ENCODE measurements at places on chromosomes 2 and 18. TPM values are rescaled to one million over a fixed set of nuclear protein-coding genes. Genes with fewer than 3 reads are reported as not detected.

Gene PJVK
- 2.3 TPM for total RNA-seq

Gene CHRNG
- total RNA-seq, result not detected

Gene LIPG
- 10.2 TPM for total RNA-seq

Gene TANC1
- total RNA-seq, result 60.4 TPM

DNA sequence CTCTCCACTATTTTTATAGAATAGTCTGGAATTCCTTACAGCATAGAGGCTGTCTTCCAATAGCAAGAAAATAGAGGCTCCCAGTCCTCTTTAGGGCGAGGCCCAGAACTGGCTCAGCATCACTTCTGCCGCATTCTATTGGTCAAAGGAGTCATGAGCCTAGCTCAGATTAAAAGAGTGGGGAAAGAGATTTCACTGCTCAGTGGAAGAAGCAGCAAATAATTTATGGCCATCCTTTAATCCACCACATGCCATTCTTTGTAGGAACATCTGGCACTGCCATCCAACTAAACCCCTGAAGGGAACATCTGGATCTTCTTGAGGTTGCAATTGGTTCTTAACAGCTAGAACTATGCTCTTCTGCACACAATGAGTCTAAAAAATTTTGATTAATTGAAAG, 43.4 kb upstream of the NEUROD1 start:
- no peak for DNase-seq

GRCh38 chr2:19710230-19710629, 191.6 kb downstream of the TTC32 start:
- no peak for DNase-seq

- no peak for DNase-seq
Observed at GRCh38 chr2:96320728-96321622, 4.1 kb upstream of the ITPRIPL1 start.

DNA sequence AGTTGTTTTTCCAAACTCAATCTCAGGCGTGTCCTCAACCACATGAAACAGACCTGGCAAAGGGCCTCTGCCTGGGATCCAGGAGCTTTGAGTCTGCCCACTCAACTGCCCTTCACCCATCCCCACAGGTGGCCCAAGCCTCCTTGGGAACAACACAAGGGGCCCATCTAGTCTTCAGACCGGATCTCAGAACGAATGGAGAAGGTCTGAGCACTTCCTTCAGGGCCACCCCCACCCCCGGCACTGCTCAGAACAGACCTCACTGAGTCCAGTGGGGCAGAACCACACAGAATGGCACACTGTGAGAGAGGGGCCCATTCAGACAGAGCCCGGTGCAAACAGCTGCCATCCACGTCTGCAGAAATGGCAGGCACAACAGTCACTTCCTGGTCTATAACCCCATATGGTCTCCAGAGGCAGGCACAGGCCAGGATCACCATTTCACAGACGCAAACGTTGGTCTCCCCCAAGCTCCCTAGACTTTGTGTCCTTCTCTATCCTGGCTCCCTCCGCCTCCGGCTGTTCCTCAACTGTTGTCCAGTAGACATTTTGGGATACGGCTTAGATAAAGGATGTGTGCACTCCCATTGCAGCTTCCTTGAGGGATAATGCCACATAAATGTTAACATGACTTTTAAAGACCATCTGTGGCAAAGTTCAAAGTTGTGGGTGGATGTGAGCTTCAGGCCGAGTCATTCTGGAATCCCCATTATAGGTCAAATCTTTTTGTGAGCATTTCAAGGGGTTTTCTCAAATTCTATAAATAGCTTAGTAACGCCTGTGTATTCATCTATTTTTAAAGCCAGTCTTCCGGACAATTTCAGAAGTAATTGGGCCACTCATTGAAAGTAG, 149.7 kb downstream of the SMAD7 start:
- peak; percentile 34 for DNase-seq

GRCh38 chr2:229920011-229920641, 1.7 kb downstream of the TRIP12 start:
- no peak for DNase-seq

- peak; percentile 68 for DNase-seq
Observed at GRCh38 chr2:220687231-220687843, 884.8 kb downstream of the EPHA4 start.

- no peak for DNase-seq
Observed at GRCh38 chr18:78528411-78529258, 451.0 kb upstream of the SALL3 start.

DNA sequence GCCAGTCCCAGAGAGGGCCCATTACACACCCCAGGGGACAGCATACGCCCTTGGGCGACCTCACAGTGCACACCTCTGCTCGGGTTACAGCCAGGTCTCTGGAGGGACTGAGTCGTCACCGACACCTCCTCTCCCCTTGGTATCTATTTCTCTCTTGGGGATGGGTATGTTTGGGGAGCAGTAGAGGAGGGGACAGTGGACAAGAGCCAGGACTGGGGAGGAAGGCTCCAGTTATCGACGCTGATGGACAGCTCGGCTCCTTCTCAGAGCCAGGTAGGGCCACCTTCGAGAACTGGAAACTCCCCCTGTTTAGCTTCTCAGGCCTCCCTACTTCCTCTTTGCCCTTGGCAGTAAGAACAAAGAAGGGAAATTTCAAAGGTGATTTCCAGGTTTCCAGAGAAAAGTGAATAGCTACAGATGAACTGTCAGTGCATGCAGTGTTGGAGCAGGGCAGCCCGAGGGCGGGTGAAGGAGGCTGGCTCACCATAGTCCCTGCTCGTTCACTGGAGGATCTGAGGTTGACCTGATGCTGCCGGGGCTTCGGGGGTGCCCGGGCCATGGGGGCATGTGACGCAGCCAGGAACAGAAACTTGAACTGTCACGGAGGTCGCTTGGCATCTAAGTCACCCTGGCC, 4.4 kb upstream of the SEMA4C start:
- no peak for DNase-seq

- DNase-seq, result no peak
Observed at GRCh38 chr18:43405097-43405496, 127.8 kb upstream of the SYT4 start.

GRCh38 chr2:161104054-161104553, 56.1 kb upstream of the TANK start:
- DNase-seq, result no peak

GRCh38 chr2:13660231-13660630, 943.5 kb downstream of the TRIB2 start:
- no peak for DNase-seq

GRCh38 chr2:205675861-205676516, 6.3 kb upstream of the NRP2 start:
- no peak for DNase-seq

DNA sequence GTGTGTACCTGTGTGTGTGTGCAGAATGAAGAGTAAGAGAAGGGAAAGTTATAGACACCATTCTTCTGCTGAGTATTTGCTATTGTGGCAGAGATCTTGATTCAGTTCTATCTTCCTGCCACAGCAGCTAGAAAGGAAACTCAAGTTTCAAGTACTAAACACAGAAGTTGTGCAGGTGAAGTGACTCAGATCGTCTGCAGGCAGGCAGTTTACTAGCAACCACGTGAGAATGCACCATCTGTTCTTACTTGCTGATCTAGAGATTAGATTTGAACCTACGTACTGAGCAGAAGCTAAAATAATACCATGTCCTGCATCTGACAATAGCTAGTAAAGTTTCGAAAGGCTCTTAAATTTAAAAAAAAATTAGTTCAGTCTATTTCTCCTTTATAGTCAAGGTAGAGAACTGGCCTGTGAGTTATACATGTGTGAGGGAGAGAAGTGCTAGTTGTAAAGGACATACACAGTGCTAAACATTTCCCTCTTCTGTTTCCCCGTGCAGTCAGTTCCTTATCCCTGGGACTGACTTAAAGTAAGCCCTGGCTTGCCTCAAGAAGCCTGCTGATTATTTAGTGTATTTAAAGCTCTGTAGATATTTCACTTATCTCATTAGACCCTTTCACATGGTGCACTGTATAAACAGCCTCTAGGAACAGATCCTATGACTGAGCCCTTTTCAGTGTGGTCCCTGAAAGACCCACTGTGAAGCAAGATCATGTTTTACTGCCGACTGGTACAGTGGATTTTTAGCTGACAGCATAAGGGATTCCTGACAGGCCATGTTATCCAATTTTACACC, 45.0 kb downstream of the SLC38A11 start:
- no peak for DNase-seq

- DNase-seq, result no peak
Observed at GRCh38 chr18:55244546-55244945, 285.3 kb upstream of the CCDC68 start.

Data from upper lobe of right lung (tissue), 1 donor.